ENCODE measurements at places on chromosomes 1 and 21.

- no peak for DNase-seq
Observed at GRCh38 chr1:3744646-3745045, 7.6 kb upstream of the CCDC27 start.

GRCh38 chr21:41755258-41755933, 11.5 kb downstream of the RIPK4 start:
- DNase-seq = no peak

- DNase-seq = no peak
Observed at GRCh38 chr21:46116776-46117585, 19.1 kb downstream of the COL6A2 start.

- DNase-seq = no peak
Observed at GRCh38 chr1:200346700-200347099, 63.1 kb downstream of the ZNF281 start.

DNA sequence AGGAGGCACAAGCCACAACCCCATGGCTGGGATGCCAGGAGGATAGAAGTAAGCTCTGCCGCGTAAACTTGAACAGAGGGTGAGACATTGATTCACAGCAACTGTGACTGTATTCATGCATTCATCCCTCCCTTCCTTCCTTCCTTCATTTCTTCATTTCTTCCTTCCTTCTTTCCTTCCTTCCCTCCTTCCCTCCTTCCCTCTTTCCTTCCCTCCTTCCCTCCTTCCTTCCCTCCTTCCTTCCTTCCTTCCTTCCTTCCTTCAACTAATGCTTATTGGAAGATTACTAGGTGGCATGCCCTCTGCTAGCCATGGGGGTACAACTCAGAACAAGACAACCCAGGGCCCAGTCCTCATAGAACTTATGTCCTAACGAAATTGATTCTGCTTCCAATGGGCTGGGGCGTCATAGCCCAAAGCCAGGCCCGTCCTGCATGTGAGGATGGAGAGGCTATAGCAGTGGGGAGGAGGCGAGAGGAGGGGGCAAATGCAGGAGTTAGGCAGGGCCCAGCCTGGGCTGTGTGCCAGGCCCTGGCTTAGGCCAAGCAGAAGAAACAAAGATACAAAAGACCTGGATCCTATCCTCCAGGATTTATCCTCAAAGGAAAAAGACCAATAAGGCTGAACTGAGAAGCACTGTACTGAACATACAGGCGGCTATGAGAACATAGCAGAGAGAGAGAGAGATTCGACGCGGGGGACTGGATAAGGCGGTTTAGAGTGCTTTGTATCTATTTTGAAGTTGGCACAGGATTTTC, 24.4 kb upstream of the PAXBP1 start:
- DNase-seq = no peak
